SW 1271 (cell line): ENCODE measurements at places on chromosomes 5 and 9.

- no peak for DNase-seq
These were observed 100.9 kb upstream of the PTGER4 start for GRCh38 chr5:40578501-40579451.

DNA sequence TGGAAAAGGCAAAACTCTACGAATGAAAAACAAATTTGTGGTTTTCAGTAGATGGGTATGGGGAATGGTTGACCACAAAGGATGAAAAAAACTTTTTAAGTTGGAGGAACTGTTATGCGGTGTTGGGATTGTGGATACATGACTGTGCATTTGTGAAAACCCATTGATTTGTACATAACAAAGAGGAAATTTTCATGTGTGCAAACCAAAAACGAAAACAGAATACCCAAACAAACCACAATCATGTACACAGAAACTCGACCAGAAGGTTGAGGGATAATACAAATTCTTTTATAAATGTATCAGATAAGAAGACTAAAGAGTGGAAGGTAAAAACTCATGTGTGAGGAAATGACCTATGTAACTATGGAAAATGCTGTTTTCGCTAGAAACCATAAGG, 1012.4 kb downstream of the CDH18 start:
- DNase-seq, result no peak

DNA sequence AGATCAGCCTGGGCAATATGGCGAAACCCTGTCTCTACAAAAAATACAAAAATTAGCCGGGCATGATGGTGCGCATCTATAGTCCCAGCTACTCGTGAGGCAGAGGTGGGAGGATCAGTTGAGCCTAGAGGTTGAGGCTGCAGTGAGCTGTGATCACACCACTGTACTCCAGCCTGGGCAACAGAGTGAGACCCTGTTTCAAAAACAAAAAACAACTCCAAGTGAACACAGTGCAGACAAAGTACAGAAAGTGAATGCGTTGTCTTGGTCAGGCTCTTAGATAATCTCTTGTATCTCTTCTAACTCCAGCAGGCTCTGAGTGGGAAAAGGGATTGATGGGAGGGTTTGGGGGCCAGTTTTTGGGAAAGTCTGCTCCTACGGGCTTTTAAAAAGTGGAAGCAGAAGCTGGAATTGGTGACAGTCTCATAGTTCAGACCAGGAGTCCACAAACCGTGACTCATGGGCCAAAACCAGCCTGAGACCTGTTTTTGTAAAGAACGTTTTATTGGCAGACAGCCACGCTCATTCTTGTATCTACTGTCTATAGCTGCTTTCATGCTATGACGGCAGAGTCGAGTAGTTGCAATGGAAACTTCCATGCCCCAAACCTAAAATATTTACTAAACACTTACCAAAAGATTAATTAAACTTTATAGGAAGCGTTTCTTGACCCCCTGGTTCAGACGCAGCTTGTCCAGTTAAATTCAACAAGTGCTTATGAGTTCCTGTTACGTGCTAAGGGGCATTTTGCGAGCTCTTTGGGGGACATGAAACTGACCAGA, 32.9 kb downstream of the NDST1 start:
- DNase-seq, result no peak

- DNase-seq, result no peak
These were observed 47.3 kb upstream of the GALNT10 start for GRCh38 chr5:154143211-154143641.

GRCh38 chr9:136835932-136836904, 6.1 kb upstream of the AJM1 start:
- DNase-seq, result no peak

- no peak for DNase-seq
These were observed 50.2 kb upstream of the ASTN2 start for GRCh38 chr9:117464941-117465616.

GRCh38 chr5:137800700-137801411, 46.7 kb upstream of the HNRNPA0 start:
- no peak for DNase-seq

GRCh38 chr9:127395497-127396252, 1.3 kb upstream of the SLC2A8 start:
- no peak for DNase-seq

GRCh38 chr5:113118298-113118697, 141.7 kb downstream of the DCP2 start:
- no peak for DNase-seq

DNA sequence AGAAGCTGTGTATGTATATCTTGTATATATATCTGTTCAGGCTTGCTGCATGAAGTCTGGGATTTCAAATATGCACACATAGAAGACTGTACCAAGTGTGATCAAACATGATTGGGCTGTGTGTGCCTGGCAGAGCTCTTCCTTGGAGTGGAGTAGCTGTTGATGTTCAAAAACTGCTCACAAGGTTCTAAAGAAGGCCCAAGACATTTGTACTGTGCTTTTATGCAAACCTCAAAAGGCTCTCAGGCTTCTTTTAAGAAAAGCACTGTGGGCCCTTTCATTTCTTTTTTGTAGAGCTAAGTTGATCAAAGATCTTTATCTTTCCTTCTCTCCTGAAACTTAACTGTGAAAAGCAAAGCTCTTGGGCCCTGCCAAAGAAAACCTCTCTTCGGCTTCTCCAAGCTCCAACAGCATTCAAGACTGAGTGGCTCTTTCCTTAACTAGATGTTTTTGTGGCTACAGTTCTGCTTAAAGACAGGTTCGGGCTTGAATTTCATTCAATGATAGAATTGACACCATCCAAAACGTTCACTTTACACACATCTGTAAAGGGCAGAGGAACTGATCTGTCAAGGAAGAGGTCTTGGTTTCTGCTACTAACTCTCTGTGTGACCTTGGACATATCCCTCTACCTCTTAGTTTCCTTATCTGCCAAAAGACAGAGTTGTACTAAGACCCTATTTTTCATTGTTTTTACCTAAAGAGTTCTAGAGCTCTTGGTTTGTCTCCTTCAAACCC, 105.8 kb upstream of the IL6ST start:
- no peak for DNase-seq

- DNase-seq, result no peak
These were observed 27.8 kb downstream of the PSAT1 start for GRCh38 chr9:78324682-78325081.

- DNase-seq, result no peak
These were observed 220.3 kb downstream of the SPATA31D1 start for GRCh38 chr9:82208741-82209450.

GRCh38 chr9:116646661-116647514, 40.2 kb upstream of the TRIM32 start:
- peak; percentile 10 for DNase-seq

DNA sequence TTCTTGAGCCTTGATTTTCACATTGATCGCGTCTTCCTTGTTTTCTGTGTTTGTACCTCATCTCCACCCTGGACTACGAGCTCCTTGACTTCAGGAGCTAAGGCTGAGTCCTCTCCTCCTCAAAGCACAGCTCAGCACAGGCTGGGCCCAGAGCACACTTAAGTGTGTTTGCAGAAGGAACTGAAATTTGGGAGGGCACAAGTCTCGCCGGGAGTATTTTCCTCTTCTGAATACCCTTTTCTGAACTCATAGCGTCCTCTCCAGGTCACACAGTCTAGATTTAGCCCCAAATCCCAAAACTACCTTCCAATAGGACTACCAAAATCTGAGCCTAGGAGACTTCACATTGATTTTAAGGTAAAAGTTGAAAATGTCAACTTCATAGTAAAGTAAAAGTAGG, 41.6 kb downstream of the TSTD2 start:
- no peak for DNase-seq

- no peak for DNase-seq
These were observed 20.2 kb downstream of the GRAMD2B start for GRCh38 chr5:126443374-126443851.

- DNase-seq, result peak; percentile 18
These were observed 99.0 kb downstream of the GTF3C4 start for GRCh38 chr9:132768932-132769905.

GRCh38 chr5:112004867-112005622, 248.1 kb upstream of the NREP start:
- DNase-seq, result no peak

DNA sequence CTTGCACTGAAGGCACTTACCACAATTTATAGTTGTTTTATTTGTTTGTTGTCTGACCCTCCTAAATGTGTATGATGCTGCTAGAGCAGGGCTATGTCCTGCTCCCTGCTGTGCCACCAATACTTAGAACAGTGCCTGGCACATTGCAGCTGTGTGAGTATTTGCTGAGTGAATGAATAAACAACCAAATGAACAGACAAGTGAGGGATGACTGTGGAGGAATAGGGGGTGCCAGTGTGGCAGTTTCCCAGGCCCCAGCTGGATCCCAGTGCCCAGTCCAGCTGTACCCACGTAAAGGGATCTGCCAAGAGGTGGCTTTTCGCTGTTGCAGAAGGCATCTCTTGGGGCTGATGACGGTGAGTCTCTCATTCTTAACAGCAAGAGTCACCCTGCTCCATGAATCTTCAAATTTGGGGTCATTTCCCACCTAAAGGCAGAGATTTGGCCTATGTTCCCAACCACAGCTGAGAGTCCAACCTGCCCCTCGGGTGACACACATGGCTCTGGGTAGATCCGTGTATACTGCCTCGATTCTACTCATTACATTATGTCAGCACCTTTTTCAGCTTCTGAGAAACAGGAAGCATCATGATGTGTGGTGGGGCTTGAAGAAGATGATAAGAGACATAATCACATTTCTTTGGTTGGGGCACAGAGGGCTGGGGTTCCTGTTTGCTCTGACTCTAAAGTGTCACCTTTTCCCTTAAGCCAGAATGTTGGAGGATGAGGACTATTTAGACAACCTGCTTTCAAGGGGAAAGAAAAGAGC, 14.3 kb downstream of the IL5 start:
- no peak for DNase-seq

DNA sequence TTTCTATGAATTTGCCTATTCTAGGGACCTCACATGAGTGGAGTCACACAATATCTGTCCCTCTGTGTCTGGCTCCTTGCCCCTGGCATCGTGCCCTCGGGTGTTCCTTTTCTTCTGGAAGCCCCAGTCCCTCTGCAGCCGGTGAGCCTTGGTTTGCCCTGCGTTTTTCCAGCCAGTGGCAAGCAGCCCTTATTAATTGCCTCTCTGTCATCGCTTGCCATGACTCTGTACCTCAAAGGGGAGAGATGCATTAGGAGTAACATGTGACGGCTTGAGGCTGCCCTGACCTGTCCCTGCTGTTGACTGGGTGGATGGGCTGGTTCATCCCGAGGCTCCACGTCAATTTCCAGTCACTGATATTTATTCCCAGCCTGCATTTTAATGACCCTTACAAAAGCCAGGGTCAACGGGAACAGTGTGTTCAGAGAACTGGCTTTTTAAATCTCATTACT, 87.3 kb downstream of the CFAP90 start:
- no peak for DNase-seq

- no peak for DNase-seq
These were observed 22.4 kb downstream of the LYRM7 start for GRCh38 chr5:131193106-131193505.

GRCh38 chr5:154593796-154594195, 115.8 kb upstream of the HAND1 start:
- no peak for DNase-seq
